Hematopoietic multipotent progenitor cell treated with erythropoietin and hydrocortisone succinate and interleukin-3 and kit ligand, for 15 days (in vitro differentiated cells): ENCODE measurements at places on chromosomes 6 and 20.

GRCh38 chr6:145309842-145310535, 425.3 kb downstream of the EPM2A start:
- DNase-seq: no peak

DNA sequence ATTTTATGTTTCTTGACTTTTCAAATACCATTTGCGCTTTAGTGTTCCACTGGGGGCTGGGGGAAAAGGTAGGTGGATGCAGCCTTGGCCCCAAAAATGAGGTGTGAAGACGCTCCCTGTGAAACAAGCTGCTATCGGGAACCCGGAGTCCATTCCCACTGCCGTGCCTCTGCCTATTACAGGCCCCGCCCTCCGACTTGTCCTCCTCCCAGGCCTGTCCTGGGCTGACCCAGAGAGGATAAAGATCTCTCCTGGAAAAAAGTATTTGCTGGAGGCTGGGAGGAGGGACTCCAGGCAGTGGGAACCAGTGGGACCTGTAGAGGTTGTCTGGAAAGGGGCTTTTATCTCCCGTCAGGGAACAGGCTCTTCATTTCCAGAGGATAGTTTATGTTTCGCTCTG, 215.0 kb downstream of the SLC24A3 start:
- no peak for DNase-seq

GRCh38 chr20:31602779-31603441, 2.2 kb upstream of the ID1 start:
- DNase-seq: no peak

DNA sequence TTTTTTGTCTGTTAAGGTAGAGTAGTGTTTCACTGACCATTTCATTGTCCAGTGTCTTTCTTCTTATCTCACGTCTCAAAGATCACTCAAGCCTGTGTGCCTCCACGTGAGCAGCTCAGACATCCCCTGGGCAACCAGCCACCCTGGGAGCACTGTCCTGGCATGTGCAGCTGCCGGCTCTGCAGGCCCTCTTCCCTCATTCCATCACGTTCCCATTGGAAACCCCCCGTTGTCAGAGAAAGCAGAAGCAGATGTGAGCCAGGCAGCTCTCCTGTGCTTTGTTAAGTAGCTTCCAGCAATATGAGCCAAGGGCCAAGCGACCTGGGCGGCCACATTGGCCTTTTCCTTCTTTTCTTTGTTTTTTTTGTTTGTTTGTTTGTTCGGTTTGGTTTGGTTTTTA, 233.2 kb upstream of the SYNDIG1 start:
- DNase-seq: no peak

DNA sequence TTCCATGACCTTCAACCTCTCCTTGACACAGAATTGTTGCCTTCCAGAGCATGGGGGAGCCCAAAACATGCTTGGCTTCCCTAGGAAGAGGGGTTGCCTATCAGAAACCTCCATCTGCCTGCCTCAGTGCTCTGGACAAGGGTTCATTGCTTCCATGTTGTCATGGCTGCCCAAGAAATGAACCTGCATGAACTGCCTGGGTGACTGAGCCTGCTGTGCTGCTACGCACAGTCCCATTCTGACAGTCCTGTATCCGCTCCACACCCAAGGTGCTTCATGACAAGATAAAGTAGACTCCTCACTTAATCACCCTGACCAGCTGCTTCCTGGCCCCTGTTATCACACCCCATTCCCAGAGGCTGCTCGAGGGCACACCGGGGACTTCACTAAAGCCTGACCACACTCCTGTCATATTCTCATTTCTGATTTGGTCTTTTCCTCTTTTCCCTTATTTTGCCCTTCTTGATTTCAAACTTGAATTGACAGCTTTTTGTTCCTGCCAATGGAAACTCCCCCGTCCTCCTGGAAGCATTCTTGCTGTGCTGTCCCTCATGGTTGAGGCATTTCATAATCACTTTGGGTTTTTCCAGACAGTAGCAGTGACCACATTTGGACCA, 31.9 kb downstream of the GMPR start:
- peak; percentile 96 for DNase-seq

DNA sequence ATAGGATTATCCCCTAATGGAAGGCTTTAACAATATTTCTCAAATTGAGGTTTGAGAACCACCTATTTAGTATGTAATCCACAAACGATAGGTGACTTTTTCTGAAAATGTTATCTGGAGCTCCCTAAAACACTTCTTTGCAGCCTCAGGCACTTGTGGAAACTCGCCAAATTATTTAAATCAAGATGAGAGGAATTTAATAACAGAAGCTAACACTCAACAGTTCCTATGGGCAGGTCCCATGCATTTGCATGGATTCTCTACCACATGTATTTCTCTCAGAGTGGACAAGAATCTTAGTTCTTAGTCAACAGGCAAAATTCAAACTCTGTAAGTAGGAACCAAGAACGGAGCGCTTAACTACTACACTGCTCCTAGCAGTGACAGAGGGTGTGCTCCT, 20.7 kb downstream of the SOX4 start:
- DNase-seq: no peak

DNA sequence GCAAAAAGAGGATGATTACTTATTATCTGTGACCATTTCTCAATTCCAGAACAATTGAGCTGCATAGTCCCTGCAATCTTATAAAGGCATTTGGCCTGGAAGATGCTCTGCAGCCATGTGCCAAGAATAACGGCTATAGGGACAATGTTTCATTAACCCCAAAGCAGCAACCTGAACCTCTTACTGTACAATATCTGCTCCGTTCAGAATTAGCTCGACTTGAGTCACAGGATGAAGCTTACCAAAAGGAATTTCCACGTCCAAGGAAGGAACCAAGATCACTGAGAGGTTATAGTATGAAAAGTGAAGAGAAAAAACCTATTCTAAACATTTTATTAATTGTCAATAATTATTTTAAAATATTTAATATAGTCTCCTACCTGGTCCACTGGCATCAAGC, 167.3 kb upstream of the GMDS start:
- no peak for DNase-seq

GRCh38 chr6:150001295-150002008, 23.9 kb downstream of the RAET1L start:
- no peak for DNase-seq

DNA sequence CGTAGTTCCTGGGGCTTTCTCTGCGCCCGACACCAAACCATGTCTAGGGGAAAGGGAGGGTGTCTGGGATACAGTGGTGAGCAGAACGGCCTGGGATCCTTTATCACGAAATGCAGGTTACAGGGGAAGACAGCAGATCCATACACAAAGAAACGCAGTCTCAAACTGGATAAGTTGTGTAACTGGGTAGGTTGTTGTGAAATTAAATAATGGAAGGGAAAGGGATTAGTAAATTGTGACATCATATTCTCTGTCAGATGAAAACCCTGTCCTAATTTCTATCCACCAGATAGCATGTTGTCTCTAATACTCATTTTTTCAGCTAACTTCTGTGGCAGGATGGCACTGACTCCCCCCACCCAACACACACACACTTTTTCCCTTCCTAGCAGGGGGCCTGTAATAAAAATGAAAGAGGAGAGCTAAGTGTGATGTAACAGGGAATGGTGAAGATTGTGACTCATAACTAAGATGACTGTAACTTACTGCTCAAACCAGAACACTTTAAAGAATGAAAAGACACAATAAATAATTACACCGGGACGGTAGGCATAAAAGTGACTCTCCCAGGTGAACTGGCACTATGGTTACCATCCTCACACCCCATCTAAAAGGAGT, 769 bp upstream of the TRPC4AP start:
- no peak for DNase-seq

- DNase-seq: no peak
Measured at GRCh38 chr6:107822176-107823046, 1.7 kb downstream of the SCML4 start.

- no peak for DNase-seq
Measured at GRCh38 chr6:109379711-109380110, 2.6 kb downstream of the CD164 start.

DNA sequence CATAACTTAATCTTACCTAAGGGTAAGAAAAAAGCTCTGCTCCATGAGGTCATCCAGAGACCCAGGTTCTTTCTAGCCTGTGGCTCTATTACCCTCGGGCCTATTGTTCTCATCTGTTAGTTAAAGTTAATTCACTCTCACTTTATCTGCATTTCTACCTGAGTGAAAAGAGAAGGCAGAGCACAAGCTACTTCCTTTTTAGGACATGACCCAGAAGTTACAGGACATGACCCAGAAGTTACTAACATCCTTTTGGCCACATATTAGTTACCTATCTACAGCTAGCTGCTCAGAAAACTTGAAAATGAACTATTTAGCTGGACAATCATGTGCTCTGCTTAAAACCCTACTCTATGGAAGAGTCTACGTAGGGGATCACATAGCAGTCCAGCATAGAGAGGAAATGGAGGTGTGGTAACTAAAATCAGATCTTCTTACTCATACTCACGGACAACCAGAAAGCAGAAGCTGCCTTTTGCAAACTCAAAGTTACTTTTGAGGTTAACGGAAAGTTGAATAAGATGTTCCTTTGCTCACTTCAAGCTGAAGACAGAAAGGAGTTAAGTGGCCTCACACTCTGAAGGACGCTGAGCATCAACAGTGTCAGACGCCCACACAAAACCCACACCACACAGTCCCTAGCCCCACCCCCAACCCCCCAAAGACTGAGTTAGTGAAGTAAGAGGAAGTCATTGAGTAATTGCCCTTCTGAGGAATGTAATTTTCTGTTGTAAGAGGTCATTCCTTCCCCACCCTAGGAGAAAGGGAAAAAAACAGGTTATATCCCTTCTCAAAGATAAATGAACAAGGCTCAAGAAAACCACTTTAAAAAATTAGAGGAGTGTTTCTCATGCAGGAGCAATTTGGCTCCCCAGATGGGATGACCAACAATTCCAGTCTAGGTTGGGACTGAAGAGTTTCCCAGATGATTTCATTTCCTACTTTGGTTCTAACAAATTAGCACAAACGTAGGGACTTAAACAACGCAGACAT, 45.9 kb upstream of the TAB2 start:
- DNase-seq: no peak

GRCh38 chr6:22954749-22955385, 385.5 kb downstream of the HDGFL1 start:
- DNase-seq: no peak

GRCh38 chr6:116386581-116387299, 16.0 kb downstream of the DSE start:
- DNase-seq: no peak

DNA sequence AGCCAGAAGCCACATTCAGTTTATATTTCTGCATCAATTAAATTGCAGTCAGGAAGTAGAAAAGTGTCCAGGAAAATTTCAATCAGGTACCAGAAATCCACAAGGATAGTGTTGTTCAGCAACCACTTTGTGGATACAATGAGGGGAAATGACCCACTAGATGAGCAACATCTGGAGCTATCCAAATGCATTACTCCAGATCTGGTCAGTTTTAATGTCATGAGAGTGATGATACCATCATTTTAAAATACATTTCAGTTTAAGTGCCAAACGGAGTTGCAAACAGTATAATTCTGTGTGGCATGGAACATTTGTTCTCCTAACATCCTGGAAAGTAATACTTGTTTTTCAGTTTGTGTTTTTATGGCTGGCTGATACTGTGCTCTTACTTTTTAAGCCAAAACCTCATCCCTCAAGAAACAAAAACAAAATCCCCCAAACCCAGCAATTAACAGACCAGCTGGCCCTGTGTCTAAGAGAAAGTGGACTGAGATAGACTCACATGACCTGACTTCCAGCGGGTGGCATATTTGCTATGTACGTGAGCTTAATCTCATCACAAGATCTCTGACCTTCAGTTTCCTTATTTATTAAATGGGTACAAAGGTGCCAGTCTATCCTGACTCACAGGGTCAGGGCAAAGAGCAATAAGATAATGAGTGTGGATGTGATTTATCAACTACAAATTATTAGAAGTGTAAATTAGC, 58.8 kb upstream of the CNKSR3 start:
- DNase-seq: no peak

- no peak for DNase-seq
Measured at GRCh38 chr20:15288106-15288505, 950.7 kb upstream of the FLRT3 start.

DNA sequence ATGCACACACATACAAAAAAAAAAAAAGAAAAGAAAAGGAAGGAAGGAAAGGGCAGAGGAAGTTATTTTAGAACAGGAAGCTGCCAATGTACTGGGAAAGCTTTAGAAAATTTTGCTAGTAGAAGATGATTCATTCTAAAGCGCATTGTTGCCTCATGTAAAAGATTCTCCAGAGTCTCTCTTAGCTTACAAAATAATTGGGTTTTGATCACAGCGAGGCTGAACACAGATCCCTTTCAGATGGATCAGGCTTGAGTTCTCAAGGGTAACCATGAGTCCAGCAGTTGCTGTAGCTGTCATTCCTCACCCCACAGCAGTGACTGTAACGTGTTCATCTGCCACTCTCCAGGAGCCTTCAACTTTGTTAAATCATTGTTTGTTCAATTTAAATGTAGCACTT, 81.9 kb downstream of the PHACTR2 start:
- DNase-seq: no peak

GRCh38 chr6:90386399-90387382, 90.0 kb upstream of the BACH2 start:
- DNase-seq: no peak

DNA sequence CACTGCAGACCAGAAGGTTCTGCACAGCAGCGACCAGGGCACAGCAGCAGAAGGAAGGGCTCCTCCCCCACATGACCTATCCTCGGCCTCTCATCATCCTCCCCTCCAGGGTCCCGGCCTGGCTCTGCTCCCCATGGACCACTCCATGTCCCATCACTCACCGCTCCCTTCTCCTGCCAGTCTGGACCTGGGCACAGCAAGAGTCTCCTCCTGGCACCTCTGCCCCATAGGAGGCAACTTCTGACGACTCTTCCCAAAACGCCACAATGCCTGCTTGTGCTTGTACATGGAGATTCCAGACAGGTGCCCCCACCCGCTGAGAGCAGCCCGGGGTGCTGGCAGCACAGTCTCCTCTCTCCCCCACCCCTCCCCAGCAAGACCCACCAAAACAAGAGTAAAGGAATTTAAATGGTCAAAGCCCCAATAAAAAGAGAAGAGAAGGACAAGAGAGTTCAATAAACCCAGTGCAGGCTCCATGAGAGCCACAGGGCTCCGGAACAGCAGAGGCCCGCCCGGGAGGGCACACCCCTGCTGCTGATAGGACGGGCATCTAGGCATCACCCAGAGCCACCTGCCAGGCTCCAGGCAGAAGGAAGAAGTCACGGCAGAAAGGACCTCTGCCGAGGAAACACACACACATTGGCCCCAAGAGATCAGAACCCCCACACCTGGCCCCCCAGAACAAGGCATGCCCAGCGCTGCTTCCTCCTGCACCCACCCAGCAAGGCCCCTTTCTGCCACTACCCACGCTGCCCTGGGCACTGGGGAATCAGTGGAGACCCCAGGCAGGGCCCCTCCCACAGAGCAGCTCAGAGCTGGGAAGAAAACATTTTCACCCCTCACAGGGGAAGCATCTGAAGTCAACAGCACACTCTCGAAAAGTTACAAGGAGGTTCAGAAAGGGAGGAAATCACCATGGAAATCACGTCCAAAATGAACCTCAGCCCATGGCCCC, 15.2 kb downstream of the TAF4 start:
- peak; percentile 26 for DNase-seq
